ENCODE measurements at places on chromosomes 5 and 9. TPM values are rescaled to one million over a fixed set of nuclear protein-coding genes. Genes with fewer than 3 reads are reported as not detected.

The GRAMD2B gene
- polyA plus RNA-seq: 2.3 TPM

The FAXDC2 gene
- polyA plus RNA-seq: 13.8 TPM

The IL33 gene
- polyA plus RNA-seq: not detected

The LVRN gene
- 5.3 TPM for polyA plus RNA-seq

The MYOT gene
- polyA plus RNA-seq: not detected

The SLC46A2 gene
- not detected for polyA plus RNA-seq

The MAP3K1 gene
- polyA plus RNA-seq: 4.7 TPM

The FAM153A gene
- not detected for polyA plus RNA-seq

The PTPN3 gene
- polyA plus RNA-seq: not detected
